Effector CD8-positive, alpha-beta T cell (primary cell): ENCODE measurements at places on chromosomes 1 and 21.

DNA sequence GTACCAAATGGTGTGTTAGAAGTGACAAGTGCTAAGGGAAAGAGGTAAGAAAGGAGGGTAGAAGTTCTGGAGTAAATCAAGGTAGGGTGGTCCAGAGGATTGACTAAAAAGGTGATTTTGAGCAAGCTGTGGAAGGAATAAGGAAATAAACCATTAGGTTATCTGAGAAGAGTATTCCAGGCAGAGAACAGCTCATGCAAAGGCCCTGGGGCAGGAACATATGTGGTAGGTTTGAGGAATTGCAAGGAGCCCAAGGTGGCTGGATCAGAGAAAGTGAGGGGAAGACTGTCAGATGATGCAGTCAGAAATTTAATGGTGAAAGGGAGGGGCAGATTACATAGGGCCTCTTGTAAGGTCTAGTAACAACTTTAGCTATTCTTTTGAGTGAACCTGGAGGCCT is 302.6 kb downstream of the PBX1 start:
- no peak for DNase-seq

DNA sequence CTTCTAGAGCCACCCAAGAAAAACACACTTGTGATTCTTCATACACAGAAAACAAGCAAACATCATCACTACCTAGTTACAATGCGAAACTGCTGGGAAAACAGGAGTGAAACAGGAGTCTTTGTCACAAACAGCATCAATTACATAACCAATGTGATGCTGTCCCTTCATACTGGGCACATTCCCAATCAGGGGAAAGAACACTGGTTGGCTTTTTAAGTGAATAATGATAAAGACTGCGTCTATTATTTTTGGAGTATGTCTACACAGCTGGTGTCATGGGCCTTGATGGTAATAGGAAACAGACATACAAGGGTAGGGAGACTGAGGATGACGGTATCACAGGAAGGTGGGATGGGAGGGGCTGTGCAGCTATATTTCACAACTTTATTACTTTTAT is 43.3 kb downstream of the SIPA1L2 start:
- DNase-seq, result no peak

GRCh38 chr1:172292840-172293239 is 127.6 kb upstream of the C1orf105 start:
- DNase-seq, result no peak

DNA sequence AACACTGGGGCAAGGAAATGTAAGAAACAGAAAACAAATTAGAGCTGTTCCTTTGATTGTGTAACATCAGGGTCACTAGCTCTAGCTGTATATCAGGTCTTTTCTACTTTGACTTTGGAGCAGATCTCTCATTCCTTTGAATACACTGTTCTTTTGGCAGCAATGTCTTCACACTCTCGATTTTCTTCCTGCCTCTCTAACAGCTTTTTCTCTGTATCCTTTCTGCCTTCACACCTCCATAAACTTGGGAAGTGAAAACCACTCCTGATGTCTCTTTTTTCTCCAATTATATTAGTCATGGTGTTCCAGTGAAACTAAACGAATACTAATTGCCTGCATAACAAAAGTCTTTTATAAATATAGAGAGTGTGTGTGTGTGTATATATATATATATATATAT is 1458.0 kb downstream of the NCAM2 start:
- no peak for DNase-seq

- DNase-seq, result no peak
Measured at GRCh38 chr1:102174259-102174863, 177.6 kb upstream of the OLFM3 start.

DNA sequence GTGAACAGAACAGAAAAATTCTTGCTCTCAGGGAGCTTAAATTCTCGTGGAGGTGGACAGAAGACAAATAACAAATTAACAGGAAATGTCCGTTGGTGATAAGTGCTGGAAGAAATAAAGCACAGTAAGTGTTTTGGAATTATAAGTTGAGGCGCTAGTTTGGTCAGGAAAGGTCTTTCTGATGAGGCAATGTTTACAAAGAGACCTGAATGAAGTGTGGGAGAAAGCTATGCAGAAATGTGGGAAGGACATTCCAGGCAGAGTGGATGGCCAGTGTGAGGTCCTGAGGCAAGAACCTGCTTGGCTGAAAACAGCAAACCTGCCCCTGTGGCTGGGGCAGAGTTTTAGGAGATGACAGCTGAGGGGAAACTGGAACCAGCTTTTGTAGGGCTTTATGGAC is 23.3 kb downstream of the NGF start:
- no peak for DNase-seq

GRCh38 chr1:37802439-37802838 is 5.2 kb upstream of the C1orf122 start:
- DNase-seq, result no peak

GRCh38 chr1:64826991-64827390 is 82.1 kb downstream of the RAVER2 start:
- no peak for DNase-seq

DNA sequence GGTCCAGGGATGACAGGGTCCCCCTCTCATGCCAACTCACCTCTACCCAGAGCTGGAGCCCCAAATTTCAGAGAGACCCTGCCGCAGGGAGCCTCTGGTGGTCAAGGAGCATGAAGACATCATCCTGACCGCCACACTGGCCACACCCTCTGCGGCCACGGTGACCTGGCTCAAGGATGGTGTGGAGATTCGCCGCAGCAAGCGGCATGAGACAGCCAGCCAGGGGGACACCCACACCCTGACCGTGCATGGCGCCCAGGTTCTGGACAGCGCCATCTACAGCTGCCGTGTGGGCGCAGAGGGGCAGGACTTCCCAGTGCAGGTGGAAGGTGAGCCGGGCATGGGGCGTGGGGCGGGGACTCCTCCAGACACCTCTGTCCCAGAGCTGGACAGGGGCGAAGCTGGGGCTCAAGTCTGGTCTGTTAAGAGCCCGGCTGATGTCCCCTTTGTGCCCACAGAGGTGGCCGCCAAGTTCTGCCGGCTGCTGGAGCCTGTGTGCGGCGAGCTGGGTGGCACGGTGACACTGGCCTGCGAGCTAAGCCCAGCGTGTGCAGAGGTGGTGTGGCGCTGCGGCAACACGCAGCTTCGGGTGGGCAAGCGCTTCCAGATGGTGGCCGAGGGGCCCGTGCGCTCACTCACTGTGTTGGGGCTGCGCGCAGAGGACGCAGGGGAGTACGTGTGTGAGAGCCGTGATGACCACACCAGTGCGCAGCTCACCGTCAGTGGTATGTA is 66.0 kb downstream of the OBSCN start:
- no peak for DNase-seq

- no peak for DNase-seq
Measured at GRCh38 chr1:107804134-107804533, 160.8 kb downstream of the VAV3 start.

GRCh38 chr1:145936247-145936646 is 9.0 kb upstream of the RBM8A start:
- DNase-seq, result no peak

GRCh38 chr21:33169359-33169758 is 60.4 kb upstream of the IFNAR2 start:
- no peak for DNase-seq

DNA sequence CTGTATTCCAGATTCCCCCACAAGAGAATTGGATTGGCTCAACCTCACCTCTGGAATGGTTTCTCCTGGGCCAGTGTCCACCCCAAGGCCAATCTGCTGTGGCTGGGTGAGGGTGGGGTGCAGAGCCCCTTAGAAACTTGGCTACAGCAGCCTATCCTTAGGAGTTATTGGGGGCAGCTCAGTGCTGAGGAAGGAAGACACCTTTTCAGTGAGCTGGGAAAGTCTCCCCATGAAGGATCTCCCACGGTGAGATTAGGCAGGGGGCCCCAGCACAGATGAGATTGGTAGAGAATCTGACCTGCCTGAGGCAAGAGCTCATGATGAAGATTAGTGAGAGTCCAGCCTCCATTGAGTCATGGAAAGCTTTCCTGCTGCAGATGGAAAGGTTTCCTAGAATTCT is 78.4 kb downstream of the CCDC185 start:
- no peak for DNase-seq

- no peak for DNase-seq
Measured at GRCh38 chr1:159548126-159548525, 12.3 kb upstream of the OR10J5 start.

DNA sequence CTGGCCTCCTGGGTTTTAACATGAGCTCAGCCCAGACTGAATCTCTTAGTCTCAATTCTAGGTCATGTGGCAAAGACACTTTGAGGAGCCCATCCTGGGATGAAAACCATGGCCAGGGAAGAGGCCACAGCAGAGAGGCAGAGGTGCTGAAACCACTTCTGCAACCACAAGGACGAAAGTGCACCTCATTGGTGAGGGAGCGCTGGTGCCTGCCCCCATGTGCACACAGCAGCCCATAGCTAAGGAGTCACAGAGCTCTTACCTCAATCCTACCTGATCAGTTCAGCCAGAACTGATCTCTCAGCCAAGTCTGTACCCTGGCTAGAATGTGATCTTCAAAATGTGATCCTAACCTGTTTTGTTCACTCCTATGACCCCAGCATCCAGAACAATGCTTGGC is 32.9 kb upstream of the SRP9 start:
- DNase-seq, result no peak

- peak; percentile 34 for DNase-seq
Measured at GRCh38 chr1:155127105-155127966, at the start of gene EFNA1. TSS of gene EFNA1 (plus strand) at chr1:155127876. CDS start at chr1:155127978, 102 bp downstream.

GRCh38 chr1:174204697-174205308 is 45.5 kb downstream of the RABGAP1L start:
- DNase-seq, result no peak

GRCh38 chr1:206094024-206094423 is 23.2 kb downstream of the AVPR1B start:
- no peak for DNase-seq

GRCh38 chr1:68706639-68707317 is 209.9 kb upstream of the DEPDC1 start:
- no peak for DNase-seq

- no peak for DNase-seq
Measured at GRCh38 chr1:25222606-25223005, 9.7 kb downstream of the SYF2 start.

DNA sequence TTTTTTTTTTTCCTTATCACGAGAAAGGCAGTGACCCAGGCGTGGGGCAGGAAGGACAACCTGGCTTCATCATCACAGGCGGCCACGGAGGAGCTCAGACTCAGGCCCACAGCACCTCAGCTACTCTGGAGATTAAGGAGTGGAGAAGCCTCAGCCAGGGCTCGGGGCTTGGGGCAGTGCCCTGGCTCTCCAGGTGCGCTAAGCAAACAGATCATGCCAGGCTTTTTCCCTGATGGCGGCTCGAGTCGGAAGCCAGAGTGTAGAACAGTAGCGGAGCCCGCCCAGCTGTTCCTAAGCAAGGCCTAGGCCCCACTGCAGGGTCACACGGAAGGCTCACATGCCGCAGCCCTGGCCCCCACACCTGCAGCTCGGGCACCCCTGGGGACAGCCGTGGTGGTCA is 70.7 kb downstream of the AGPAT3 start:
- no peak for DNase-seq

GRCh38 chr1:238329671-238330070 is 438.9 kb upstream of the ZP4 start:
- DNase-seq, result no peak

GRCh38 chr1:78277253-78277652 is 213.5 kb upstream of the PTGFR start:
- no peak for DNase-seq

- no peak for DNase-seq
Measured at GRCh38 chr1:239315631-239316217, 70.6 kb upstream of the CHRM3 start.

DNA sequence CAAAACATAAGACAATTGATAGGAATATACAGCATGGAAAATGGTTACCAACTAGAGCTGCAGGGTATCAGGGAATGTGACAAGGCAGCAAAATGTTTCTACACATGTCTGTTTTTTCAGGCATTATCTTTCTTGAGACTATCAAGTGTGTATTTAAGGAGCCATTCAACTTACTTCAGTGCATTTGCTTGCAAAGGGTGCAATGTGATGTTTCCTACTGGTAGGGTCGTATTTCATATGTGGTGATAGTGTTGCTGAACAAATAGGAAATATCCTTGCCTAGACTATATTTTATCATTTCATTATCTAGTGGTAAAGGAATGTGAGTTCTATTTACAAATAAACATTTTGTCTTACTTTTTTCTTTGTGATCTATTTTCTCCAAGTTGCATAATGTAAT is 42.4 kb downstream of the PTPRC start:
- DNase-seq, result no peak

- DNase-seq, result no peak
Measured at GRCh38 chr1:183873642-183874041, 68.7 kb downstream of the RGL1 start.

DNA sequence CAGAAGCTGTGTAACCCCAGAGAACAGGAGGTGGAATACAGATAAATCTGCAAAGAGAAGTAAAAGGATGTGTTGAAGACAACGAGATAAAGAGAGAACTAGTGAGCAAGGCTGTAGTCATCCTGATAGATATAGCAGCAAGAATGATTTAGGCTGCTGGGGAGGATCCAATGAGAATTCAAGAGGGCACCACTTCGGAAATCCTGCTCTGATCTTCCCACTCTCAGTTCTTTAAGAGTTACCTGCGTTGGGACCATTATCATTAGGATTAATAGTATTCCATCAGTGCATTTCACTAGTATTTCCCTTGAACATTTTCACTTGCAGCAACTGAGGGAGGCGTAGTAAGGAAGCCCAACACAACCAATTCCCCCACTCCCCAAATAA is at the start of gene BRINP3:
Gene BRINP3 (minus strand): TSS at position 103 of the 387 bp plus-strand sequence.
- no peak for DNase-seq

DNA sequence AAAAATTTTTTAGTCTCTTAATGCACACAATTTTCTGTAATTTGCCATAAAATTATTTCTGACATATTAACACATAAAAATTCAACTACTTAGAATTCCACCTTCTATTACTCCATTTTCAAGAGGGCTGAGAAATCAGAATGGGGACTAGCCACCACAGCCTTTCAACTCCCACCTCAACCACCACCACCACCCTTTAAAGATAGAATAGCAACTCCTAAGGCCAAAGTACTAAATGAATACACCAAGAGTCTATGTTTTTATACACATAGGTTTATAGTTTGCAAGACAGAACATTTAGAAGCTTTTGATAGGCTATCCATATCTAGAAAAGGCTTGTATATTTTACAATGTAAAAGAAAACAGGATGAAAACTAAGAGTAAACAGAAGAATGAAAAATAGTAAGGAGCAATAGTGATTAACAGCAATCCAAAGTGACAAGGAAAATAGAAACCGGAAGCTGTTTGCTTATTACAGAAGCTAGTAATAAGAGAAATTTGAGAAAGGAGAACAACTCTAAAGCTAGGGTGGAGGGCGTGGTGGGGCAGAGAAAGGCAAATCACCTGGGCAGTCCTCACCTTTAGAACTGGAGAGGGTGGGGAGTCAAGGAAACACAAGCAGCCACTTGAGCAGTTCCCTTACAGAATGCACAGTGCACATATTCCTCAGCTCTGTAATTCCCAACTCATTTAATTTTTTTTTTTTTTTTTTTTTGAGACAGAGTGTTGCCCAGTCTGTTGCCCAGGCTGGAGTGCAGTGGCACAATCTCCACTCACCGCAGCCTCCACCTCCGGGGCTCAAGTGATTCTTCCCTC is 27.7 kb downstream of the EPS15 start:
- DNase-seq, result no peak

- no peak for DNase-seq
Measured at GRCh38 chr21:38323721-38324531, 67.1 kb downstream of the KCNJ15 start.
